NCI-H2107 (cell line): ENCODE measurements at places on chromosomes 2 and 18.

- DNase-seq = no peak
These were observed 59.9 kb upstream of the REG3A start for GRCh38 chr2:79219383-79219988.

GRCh38 chr18:260547-260946 lies 7.3 kb downstream of the THOC1 start:
- no peak for DNase-seq

DNA sequence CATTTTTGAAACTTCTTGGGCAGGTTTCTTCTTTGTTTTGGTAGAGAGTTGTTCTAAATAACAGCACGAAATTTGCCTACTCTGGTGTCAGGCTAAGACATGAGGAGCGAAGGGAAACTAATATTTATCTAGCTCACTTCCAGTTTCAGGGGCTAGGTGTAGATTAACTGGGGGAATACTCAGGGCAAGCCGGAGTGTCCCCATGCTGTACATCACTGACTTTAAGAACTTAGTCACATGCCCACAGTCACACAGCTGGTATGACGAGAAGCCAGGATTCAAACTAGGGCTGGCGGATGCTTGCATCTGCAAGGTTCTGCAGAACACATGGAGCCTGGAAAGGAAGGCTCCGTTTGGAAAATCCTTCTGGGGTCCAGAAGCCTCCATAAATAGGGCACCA lies 133.3 kb downstream of the ALPK2 start:
- no peak for DNase-seq

GRCh38 chr2:43324259-43325106 lies 98.1 kb upstream of the ZFP36L2 start:
- no peak for DNase-seq

DNA sequence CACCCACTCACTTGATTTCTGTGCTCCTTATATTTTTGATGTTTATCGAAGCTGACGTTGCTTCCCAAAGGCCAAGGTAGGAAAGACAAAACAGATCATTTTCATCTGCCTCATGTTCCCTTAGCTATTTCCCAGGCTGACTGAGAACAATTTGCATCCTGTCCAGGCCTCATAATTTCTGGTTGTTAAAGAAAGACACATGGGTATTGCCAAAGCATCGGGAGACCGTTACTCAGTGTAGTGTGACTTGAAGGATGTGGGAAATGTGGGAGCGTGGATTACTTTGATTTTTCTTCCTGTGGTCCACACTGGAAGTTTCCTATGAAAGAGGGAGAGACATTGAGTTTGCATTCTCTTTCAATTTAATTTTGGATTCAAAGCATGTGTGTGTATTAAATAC lies 204.6 kb downstream of the TRIB2 start:
- DNase-seq = no peak

- DNase-seq = no peak
These were observed at the start of gene CCL20 for GRCh38 chr2:227813562-227814353. CCL20 (plus strand) TSS chr2:227813842; CDS start chr2:227813912, 70 bp downstream.

DNA sequence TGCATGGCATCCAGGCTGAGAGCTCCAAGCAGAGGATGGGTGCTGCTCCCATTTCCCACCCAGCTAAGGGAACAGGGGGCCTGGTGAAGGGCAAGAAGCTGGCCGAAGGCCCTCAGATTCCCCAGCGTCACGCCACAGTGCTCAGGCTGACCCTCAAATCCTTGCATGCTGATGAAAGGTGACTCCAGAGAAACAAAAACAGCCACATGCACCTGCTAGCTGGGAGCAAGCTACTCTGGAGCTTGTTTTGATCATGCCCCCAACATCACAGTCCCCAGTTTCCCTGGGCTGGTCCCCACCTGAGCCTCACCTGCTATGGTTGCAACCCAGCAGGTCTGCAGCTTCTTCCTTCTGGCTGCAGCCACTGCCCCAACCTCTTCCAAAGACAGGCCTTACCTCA lies 13.3 kb downstream of the RAB11FIP5 start:
- no peak for DNase-seq
